Mesendoderm (in vitro differentiated cells): ENCODE measurements at places on chromosomes 7 and 10.

GRCh38 chr7:106358103-106358663 is 73.4 kb upstream of the NAMPT start:
- DNase-seq, result no peak

DNA sequence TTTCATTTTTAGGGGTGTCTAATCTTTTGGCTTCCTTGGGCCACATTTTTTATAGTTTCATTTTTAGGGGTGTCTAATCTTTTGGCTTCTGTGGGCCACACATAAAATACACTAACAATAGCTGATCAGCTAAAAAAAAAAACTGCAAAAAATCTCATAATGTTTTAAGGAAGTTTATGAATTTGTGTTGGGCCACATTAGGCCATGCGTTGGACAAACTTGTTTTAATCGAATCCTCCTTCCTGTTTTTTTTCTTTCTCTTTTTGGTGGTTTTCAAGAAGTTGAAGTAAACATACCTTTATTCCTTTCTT is 37.4 kb downstream of the ZNRF2 start:
- DNase-seq, result no peak

GRCh38 chr7:18756378-18757050 is 261.0 kb downstream of the HDAC9 start:
- DNase-seq, result no peak

DNA sequence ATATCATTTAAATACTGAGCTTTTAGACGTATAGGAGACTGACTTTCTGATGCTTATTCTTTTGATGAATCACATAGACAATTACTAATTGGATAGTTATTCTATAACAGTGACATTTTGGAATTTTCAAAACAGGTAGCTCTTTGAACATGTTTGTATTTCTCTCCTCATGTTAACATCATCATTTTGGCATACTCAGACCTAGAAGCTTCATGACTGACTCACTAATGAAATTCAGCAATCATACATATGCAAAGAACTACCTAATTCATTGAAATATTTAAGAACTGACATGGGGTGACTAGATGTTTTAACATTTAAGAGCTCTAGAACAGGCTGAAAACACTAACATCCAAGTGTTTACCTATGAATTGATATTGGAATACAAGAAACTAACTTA is 192.3 kb downstream of the VTI1A start:
- DNase-seq, result no peak

DNA sequence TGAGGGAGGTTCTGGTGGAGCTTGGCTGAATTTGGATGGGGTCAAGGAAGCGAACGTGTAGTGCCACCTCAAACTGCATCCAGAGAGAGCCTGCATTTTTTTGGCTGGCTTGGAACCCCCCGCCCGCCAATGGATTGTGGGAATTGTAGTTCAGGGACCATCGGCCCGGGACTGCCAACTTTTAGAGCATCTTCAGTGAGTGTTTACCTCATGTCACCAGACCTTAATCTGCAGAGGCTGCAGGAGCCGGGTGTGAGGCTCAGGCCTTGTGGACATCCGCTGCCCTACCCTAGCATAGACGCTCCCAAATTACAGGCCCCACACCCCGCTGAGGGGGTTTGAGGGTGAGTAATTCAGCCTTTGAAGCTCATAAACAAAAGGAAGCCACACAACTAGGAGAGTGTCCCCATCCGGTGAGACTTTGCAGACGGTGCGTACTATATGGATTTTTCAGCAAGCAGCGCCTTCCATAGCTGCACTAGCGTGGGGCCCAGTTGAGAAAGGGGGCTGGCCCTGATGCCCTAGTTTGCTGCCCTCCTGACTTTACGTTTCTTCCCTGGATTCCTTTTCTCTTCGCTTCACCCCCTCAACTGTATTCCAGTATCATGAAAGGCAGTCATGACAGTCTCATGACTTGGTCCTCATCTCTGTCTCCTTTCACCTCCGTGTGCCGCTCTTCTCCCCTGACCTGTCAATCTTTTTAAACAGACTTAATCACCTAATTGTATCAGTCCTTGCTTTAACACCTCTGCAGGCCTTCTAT is 717 bp downstream of the CNPY4 start:
- DNase-seq, result peak; percentile 91
